ENCODE measurements at places on chromosomes 3 and 15.

DNA sequence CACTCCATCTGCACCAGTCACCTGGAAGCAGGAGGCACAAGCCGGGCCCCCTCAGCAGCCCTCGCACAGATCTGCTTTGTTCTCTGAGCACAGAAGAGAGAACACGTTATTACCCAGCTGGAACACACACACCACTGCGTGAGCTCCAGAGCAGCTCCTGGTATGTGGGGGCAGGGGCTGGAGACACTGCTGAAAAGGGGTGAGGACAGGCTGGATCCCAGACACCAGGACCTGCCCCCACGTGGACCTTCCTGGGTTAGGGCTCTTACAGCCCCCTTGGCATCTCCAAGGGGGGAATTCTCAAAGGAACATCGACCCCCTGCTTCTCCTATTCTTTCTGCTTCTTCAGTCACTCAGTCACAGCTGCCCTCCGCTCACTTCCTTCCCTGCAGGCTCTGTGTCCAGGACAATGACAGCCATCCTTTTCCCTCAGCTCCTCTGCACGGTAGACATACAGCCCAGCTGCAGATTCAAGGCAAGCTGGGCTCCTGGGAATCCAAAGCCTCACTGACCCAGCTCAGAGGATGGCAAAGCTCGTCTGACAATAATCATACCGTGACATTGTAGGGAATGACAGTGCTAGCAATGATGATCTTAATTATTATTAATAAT, 33.7 kb downstream of the PRR20G start:
- peak; percentile 49 for DNase-seq

- DNase-seq: no peak
These were observed 933 bp upstream of the APEH start for GRCh38 chr3:49673121-49673714.

DNA sequence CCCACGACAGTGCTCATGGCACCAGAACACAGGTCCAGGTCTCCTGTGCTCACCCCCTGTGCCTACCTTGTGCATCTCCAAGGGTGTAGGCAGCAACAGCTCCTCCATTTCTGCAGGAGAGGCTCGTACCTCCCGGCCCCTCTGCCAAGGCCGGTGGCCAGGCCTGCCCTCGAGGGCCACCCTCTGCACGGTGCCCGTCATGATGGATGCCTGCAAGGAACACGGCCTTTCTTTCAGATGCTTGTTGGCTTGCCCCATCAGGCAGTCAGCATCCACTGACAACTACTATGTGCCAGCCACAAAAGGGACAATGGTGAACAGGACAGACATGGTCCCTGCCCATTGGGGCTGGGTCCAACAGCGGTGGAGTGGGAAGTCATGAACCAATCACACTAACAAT, 43.8 kb downstream of the GRIP2 start:
- DNase-seq: no peak

DNA sequence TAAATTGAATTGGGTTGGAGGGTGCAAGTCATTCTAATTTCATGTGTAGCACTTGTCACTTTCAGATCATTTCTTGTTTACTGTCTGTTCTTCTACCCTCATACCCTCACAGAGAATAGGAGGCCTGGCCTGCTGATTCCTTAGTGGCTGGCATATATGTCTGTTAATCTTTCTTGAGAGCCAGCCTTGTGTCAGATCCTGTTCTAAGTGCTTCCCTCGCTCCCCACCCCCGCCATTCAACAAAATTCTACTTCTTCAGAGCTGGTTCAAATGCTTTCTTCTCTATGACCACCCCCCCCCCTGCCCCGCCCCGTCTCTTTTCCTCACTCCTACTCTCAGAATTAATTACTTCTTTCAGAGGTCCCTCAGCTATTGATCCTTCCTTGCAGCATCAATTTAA, 1.5 kb upstream of the U2SURP start:
- DNase-seq: no peak

DNA sequence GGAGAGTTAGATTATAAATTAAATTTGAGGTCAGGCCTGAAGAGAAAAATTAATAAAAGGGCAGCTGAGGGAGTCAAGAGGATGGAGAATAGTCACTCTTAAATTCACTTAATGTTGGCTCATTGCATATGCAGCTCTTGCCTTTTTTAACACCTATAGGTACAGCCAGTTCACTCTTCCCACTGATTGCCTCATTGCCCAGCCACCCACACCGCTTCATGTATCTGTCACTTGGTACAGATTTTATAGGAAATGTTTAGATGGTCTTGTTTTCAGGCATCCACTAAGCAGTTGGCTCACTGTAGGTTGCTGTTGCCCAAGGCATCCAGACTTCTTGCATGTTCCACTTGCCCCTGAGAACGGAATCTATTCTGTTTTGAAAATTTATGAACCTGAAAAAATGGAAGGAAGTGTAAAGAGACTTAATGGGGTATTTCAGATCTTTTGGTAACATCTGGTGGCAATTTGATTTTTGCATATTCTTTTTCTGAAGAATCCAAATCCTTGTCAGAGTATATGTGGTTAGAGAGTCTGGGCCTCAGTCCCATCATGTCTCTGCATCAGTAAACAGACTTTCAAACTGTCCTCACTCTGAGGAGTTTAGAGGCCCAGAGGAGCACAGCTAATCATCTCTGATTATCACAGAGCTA, 151.9 kb downstream of the RBPMS2 start:
- DNase-seq: no peak

GRCh38 chr3:146160964-146161662, at the start of gene PLOD2:
Gene PLOD2 (minus strand): TSS chr3:146161184. CDS start chr3:146160989, 195 bp downstream.
- peak; percentile 91 for DNase-seq

- no peak for DNase-seq
These were observed 149.2 kb upstream of the CTNNB1 start for GRCh38 chr3:41050144-41050543.

- DNase-seq: no peak
These were observed 73.2 kb downstream of the BTLA start for GRCh38 chr3:112425858-112426750.

Measured in NCI-H69 (cell line).